ENCODE measurements at places on chromosomes 1 and 21. TPM values are rescaled to one million over a fixed set of nuclear protein-coding genes. Genes with fewer than 3 reads are reported as not detected.

HRNR gene
- total RNA-seq: not detected

GRCh38 chr1:82399093-82399492, 598.4 kb downstream of the ADGRL2 start:
- no peak for DNase-seq

PCP4L1 gene
- total RNA-seq: not detected

DNA sequence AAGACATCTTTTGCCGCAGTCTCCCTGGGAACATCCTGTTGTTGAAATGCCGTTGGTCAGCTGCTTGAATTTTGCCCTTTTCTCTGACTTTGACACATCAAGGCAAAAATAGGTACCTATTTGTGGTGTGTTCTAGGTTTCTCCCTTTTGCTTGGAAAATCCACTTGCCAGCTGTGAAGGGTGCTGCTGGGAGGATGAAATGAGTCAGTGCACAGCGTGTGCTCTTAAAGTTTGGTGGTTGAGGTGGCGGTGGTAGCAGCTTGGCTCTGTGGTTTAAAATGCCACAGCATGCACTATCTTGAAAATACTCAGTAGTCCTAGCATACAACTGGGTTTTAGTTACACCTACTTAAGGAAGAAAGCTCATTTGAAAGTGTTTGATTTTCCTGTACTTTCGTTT, 183.8 kb downstream of the DHRS3 start:
- peak; percentile 70 for DNase-seq

KRTAP7-1 gene
- not detected for total RNA-seq

Data from MCF 10A (cell line).